A549 treated with GW870086 at 1 μM for 4 hours (cell line): ENCODE measurements at places on chromosomes 5 and 9. TPM values are rescaled to one million over a fixed set of nuclear protein-coding genes. Genes with fewer than 3 reads are reported as not detected.

SPOCK1 gene
- total RNA-seq: 8.6 to 26.5 TPM (median 17.0 TPM) in 5 replicates

TAF11L6 gene
- total RNA-seq: not detected in 5 replicates

BHMT2 gene
- total RNA-seq: not detected in 5 replicates

FCN2 gene
- total RNA-seq: not detected in 5 replicates

QRFP gene
- not detected in 5 replicates for total RNA-seq

PKN3 gene
- total RNA-seq: 13.4 to 17.1 TPM (median 14.7 TPM) in 5 replicates

IRGM gene
- 0.08 to 0.34 TPM (median 0.12 TPM) in 3 of 5 replicates, not detected in the others for total RNA-seq

IPO11 gene
- 15.5 to 17.5 TPM (median 17.1 TPM) in 5 replicates for total RNA-seq

SPATA31E1 gene
- not detected in 5 replicates for total RNA-seq

ANKDD1B gene
- not detected in 5 replicates for total RNA-seq

SARDH gene
- total RNA-seq: 0.05 to 0.14 TPM (median 0.06 TPM) in 3 of 5 replicates, not detected in the others

ZNF366 gene
- not detected in 5 replicates for total RNA-seq

TTC39B gene
- total RNA-seq: 1.00 to 1.7 TPM (median 1.6 TPM) in 5 replicates

ANKHD1 gene
- total RNA-seq: 41.9 to 54.7 TPM (median 52.8 TPM) in 5 replicates

SLC45A2 gene
- total RNA-seq: 0.07 TPM in 1 of 5 replicates, not detected in the others

C5orf52 gene
- not detected in 5 replicates for total RNA-seq

RAB3C gene
- 0.23 TPM in 1 of 5 replicates, not detected in the others for total RNA-seq

NSMF gene
- 29.8 to 45.1 TPM (median 44.2 TPM) in 5 replicates for total RNA-seq

RXFP3 gene
- total RNA-seq: not detected in 5 replicates

ADGRD2 gene
- total RNA-seq: not detected in 5 replicates

GFI1B gene
- not detected in 5 replicates for total RNA-seq

SMAD5 gene
- 19.4 to 34.0 TPM (median 31.2 TPM) in 5 replicates for total RNA-seq

GALNT12 gene
- total RNA-seq: 2.4 to 4.5 TPM (median 4.1 TPM) in 5 replicates

WNK2 gene
- total RNA-seq: 4.1 to 9.0 TPM (median 6.2 TPM) in 5 replicates

ERMP1 gene
- total RNA-seq: 15.8 to 20.1 TPM (median 18.1 TPM) in 5 replicates

GPR151 gene
- total RNA-seq: not detected in 5 replicates

PDE6A gene
- total RNA-seq: 0.09 to 0.28 TPM (median 0.23 TPM) in 5 replicates

CDH18 gene
- not detected in 5 replicates for total RNA-seq

DOCK8 gene
- 0.17 to 0.43 TPM (median 0.29 TPM) in 5 replicates for total RNA-seq

BARHL1 gene
- total RNA-seq: not detected in 5 replicates
